ENCODE measurements at places on chromosomes 4 and X. TPM values are rescaled to one million over a fixed set of nuclear protein-coding genes. Genes with fewer than 3 reads are reported as not detected.

WAS gene
- not detected for total RNA-seq

RPS6KA3 gene
- total RNA-seq: 53.0 TPM

GPR101 gene
- not detected for total RNA-seq

FUNDC1 gene
- 32.5 TPM for total RNA-seq

FGFR3 gene
- 2.2 TPM for total RNA-seq

MAPK10 gene
- 0.64 TPM for total RNA-seq

TRPC3 gene
- 0.07 TPM for total RNA-seq

SLC25A53 gene
- total RNA-seq: 4.8 TPM

TLL1 gene
- total RNA-seq: 0.30 TPM

AMELX gene
- total RNA-seq: not detected

Measured in A549 treated with RU486 at 1 μM for 4 hours (cell line).